ENCODE measurements at places on chromosomes 11 and 22.

GRCh38 chr11:123061403-123062157 is at the start of gene HSPA8:
TSS of gene HSPA8 (minus strand) at chr11:123062136. CDS start at chr11:123061324, 812 bp downstream.
- peak; percentile 55 for DNase-seq

- DNase-seq, result no peak
These were observed 16.2 kb upstream of the FADD start for GRCh38 chr11:70186936-70187335.

GRCh38 chr11:76626266-76626665 is 44.3 kb downstream of the LRRC32 start:
- no peak for DNase-seq

DNA sequence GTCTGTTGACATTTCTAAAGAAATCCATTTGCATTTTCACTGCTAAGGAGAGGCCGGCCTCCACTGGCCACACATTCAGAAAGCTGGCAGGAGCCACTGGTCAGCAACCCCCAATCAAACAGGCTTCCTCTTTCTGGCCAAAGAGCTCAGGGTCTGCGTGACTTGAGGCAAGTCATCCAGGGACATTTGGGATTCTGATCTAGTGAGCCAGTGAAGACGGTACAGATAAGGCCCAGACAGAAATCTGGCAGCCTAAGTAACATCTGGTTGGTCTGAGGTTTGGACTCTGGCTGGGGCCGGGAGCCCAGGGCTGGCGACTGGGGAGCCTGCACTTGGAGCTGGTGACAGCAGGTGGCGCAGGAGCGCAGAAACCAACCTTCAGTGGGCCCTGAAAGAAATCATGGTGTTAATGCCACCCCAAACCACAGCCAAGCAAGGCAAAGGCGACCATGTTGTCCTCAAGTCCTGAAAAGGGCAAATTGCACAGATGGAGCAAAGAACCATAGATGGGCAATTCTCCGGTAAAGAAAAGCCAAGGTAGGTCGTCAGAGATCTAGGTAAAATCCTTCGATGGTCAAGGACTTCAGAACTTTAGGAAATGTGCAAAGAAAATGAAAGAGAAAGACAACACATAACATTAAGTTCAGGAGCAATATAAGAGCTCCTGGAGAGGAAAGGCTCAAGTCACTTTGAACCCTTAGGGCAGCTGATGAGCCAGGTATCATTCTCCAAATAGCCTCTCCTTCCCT is 99.4 kb upstream of the BLID start:
- peak; percentile 89 for DNase-seq

- DNase-seq, result no peak
These were observed 21.1 kb upstream of the TENM4 start for GRCh38 chr11:79461666-79462645.

DNA sequence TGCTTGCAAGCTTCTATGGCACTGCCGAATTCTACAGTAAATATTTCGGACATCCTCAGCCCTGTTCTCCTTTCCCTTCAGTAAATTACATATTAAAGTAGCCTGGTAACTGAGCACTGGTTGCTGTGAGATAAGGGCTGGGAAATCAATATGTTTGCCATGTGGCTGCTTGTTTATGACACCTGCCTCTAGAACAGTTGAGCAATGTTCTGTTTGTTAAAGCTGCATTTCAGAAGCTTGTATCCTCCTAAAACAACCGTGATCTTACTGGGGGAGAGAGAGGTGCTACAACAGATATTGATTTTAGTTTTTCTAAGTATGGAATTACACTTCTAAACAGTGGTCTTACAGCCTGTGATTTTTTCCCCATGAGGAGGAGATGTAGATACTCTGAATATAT is 39.4 kb downstream of the ZBTB16 start:
- no peak for DNase-seq

GRCh38 chr22:44930711-44931035 is 79.1 kb downstream of the PHF21B start:
- no peak for DNase-seq

DNA sequence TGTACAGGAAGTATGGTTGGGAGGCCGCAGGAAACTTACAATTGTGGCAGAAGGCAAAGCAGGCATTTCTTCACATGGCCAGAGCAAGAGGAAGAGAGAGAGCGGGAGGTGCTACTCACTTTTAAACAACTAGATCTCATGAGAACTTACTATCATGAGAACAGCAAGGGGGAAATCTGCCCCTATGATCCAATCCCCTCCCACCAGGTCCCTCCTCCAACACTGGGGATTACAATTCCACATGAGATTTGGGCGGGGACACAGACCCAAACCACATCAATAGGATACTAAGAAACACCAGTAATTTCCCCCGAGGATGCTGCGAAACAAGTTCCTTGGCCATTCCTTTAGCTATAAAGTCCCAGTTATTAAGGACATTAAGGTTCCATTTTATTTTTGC is 94.1 kb upstream of the SC5D start:
- no peak for DNase-seq

GRCh38 chr11:128670631-128671030 is 23.2 kb upstream of the FLI1 start:
- peak; percentile 43 for DNase-seq

- DNase-seq, result no peak
These were observed 19.0 kb upstream of the SCGB1A1 start for GRCh38 chr11:62399878-62400266.

DNA sequence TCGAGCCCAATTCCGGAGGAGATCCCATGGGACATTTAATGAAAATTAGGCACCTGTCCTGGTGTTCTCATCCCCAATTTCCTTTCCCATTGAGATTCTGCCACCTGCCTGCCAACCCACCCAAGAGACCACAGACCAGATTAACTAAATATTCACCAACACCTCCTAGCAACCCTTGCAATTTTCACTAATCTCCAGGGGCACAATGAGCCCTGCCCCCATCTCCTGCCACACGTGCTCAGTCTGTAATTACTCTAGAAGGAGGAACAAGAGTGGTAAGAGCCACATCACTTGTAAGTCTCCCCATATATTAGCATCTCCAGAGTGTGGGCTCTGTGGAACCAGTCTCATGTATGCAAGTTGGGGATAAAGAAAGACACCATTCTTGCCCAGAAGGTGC is 38.0 kb downstream of the IL18BP start:
- no peak for DNase-seq

DNA sequence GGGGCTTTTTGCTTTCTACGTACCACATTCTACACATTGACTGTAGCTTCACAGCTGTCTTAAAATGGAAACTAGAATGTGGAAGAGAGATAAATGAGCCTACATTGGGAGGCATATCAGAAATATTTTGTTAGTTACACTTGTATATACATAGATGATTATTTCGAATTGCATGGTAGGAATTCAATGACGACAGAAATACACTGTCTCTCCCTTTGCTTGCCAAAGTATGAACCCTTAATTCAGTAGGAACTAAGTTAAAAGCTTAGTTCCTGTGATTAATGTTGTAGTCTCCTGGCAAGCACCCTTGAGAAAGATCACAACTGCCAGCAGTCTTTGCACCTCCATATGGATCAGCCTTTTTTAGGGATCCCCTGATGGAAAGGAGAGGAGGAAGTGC is 10.1 kb downstream of the C11orf87 start:
- DNase-seq, result peak; percentile 76

DNA sequence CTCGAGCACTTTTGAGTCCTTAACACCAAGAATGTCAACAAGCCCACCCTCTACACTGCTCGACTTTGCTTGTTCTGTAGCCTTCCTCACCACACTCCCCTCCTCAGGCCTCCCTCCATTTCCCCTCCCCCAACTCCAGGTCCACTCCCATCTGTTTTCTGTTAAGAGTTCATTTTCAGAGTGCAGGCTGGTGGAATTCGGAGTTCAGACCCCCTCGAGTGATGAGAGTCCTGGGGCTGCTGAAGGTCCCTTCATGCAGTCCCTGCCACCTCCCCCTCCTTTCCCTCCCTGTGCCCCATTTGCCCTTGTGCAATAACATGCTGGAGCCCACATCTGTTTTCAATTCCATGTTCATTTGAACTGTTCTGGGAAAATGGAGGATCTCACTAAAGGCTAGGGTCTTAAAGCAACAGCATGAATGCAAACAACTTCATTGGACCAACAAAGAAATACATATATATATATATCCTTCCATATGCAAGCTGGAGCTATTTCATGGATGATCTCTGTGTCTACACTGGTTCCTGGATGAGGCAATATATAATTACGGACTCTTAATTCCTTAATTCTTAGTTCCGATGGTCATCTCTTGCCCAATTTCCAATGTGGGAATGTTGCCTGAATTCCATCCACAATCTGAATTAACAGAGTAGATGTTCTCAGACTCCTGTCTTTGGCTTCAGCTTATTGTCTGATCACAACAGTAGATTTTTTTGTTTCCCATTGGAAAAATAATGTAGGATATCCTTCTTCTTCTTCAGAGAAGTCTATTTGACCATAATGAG is 340.4 kb downstream of the ETS1 start:
- peak; percentile 73 for DNase-seq

GRCh38 chr22:46769706-46770105 is 7.3 kb downstream of the TBC1D22A start:
- DNase-seq, result no peak

GRCh38 chr11:64834723-64835615 is 9.5 kb downstream of the CDC42BPG start:
- no peak for DNase-seq

DNA sequence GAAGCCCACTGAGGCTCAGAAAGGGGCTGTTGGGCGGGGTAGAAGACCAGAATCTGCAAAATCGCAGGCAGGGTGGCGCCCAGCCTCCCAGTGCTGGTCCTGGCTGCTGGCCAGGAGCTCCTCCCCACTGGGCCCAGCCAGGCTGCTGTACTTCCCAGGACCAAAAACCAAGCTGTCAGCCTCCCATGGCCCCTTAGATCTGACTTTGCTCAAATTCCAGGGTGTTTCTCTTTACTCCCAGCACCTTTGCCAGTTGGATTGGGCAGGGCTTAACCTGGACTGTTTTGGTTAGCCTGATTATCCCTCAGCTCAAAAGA is 44.2 kb upstream of the WEE1 start:
- no peak for DNase-seq

DNA sequence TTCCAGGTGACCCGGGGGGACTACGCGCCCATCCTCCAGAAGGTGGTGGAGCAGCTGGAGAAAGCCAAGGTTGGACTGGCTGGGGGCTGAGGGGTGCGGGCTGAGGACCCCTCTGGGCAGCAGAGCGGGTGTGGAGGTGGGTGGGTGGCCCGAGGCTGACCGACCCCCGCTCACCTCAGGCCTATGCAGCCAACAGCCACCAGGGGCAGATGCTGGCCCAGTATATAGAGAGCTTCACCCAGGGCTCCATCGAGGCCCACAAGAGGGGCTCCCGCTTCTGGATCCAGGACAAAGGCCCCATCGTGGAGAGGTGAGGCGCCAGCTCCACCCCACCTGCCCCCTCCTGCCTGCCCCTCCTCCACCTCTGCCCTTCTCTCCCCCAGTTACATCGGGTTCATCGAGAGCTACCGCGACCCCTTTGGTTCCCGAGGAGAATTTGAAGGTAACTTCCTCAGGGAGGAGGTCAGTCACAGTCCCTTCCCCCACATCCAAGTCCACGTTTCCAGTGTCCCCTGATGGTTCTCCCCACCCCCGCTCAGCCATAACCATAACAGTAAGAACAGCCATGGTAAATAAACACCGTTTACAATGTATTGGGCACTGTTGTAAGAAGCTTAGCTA is 11.2 kb downstream of the DPP3 start:
- no peak for DNase-seq

GRCh38 chr11:75474240-75474639 is 41.2 kb upstream of the KLHL35 start:
- peak; percentile 53 for DNase-seq

GRCh38 chr11:79421820-79422219 is 19.0 kb downstream of the TENM4 start:
- no peak for DNase-seq

DNA sequence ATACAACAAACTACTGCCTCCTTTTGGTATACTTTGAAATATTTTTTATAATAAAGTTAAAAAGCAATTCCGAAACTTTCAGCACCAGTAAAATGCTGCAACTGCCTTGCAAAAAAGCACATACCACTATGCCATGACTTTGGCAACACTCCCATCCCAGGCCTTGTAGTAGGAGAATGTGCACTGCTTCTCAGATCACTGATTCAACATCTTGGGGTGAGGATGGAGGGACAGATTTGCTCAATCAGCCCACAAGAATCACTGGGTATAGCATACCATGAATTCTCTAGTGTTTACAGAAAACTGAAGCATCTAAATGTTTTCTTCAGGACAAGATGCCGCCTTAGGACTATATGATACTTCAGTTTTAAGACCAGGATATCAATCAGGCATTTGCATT is 14.9 kb downstream of the EIF4ENIF1 start:
- DNase-seq, result peak; percentile 77

DNA sequence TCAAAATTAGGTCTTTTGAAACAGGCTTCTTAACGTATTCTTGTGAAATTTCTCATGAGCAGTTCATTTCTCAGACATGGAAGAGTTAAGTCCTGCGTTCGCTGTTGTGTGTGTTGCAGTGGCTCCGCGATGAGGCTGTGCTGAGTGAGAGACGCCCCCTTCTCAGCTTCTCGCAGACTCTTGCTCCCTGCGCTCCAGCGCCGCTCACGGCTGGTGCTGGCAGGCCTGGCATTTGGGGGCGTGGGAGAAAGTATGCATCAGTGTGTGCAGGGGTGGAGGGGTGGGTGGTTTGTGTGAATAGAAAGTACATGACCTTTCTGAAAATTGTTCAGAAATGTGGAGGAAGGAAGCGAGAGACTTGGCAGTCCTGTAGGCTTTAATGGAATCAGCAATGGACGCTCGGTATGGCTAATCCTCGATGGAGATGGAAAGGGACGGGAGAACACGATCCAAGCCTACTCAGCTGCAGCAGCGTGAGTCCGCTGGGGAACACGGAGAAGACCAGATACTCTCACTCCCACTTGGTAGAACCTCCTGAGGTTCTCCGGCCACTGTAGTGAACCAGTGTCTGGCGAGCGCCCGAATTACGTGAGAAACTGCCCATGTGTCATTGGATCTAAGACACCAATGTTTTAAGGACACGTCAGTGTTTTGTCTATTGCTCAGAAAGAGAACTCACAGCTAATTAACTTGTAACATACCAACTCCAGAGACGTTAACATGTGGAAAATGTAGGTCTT is 5.9 kb downstream of the TAB1 start:
- DNase-seq, result peak; percentile 49

GRCh38 chr22:49398646-49399045 is 429.0 kb downstream of the BRD1 start:
- no peak for DNase-seq

- no peak for DNase-seq
These were observed 49.9 kb upstream of the CD5 start for GRCh38 chr11:61052182-61052972.

- no peak for DNase-seq
These were observed 20.4 kb upstream of the L3MBTL2 start for GRCh38 chr22:41184679-41185078.

DNA sequence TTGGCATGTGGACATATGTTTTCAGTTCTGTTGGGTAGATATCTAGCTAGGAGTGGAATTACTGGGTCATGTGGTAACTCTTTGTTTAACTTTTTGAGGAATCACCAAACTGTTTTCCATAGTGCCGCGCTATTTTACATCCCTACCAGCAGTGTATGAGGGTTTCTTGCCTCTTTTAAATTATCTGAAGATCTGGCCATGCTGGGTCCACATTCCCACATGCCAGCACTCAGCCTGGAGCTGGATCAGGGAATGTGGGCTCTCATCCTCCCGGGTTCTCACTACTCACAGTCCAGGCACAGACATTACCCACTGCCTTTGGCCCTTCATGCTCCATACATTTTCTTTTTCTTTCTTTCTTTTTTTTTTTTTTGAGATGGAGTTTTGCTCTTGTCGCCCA is 44.6 kb downstream of the RBX1 start:
- no peak for DNase-seq

- DNase-seq, result no peak
These were observed 94.1 kb downstream of the CACNA1I start for GRCh38 chr22:39664485-39665200.
